ENCODE measurements at places on chromosomes 1 and 21.

GRCh38 chr1:228860911-228861831 lies 125.9 kb downstream of the RHOU start:
- DNase-seq, result no peak

DNA sequence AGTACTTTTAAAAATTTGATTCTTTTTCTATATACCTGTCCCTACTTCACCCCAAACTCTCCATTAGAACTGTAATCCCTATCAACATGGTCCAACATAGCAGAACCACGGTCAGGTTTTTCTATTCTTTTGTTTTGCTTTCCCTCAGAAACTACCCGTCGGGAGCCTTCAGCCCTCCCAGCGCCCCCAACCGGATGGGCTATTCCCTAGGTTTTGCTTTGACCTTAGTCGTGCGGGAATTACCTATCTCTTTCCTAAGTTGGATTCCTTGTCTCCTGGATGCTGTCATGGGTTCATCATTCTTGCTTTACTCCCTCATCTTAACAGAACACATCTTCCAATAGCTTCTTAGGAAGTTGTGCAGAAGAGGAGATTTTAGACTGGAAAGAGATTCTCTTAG lies 97.5 kb upstream of the LBR start:
- DNase-seq, result no peak

DNA sequence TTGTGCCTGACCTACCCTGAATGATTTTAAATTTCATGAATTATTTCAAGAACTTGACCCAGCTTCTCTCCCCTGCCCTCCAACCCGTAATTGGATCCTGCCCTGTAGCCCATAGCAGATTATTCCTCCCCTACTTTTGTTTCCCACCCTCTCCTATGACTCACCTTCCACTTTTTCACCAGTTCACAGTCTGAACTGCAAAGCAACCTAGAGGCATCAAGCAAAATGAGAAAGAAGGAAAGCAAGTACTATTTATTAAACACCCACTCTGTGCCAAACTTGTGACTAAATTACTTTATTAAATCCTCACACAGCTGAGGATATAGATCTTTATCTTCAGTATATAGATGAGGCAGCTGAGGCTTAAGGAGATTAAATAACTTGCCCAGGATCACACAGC lies 20.7 kb upstream of the IKBKE start:
- no peak for DNase-seq

DNA sequence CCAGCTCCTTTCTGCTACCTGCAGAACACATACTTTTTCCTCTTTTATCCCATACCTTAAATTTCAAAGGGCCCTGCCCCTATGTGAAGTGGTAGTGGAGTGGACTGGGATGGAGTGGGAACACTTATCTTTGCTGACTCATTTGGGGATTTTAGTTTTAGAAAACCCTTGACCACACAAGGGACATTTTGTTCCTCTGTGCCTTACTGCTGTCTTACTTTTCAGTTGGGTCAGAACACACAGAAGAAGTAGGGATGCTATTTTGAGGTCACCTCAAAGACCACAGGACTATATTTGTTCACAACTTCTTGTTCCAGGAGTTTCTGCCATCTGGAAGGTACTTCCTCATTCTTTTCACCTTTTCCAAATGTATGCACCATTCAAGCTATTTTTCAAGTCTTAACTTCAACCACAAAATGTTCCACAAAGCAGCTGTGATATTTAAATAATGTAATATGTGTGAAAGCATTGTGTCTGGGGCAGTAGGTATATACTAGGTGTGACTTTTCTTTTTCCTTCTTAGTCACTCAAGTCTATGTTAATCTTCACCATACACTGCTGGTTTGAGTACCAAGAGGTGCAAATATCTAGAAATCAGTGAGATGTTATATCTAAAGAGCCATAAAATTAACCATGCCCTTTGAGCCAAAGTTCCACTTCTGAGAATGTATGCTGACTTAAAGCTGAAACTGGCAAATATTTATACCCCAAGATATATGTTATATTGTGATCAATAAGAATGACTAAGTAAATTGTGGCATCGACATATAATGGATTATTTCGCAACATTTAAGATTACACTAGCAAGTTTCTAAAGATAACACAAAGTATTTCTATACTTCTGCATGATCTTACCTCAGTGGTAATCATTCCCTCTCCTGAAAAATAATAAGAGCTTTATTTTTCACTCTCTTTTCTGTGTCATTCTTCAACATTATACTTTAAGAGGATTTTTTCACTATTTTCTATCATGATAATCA lies 308.5 kb downstream of the MRPL39 start:
- DNase-seq, result no peak

DNA sequence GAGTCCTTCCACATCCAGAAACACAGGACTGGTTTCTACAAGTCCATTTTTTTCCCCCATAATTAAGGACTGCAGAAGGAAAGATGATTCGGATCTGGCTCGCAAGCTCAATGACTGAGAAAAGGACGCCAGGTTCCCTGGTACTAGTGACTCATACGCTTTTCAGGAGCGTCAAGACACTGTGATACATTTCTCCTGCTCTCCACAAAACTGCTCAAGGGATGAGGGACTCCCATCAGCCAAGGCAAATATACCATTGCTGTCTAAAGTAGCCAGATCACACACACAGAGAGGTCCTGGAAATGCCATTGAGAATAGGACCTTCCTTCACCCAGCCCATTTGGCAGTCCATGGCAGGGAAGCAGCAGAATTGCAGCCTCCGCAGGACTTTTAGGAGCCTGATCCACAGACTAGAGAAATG lies 253.6 kb upstream of the IRF2BP2 start:
- no peak for DNase-seq

DNA sequence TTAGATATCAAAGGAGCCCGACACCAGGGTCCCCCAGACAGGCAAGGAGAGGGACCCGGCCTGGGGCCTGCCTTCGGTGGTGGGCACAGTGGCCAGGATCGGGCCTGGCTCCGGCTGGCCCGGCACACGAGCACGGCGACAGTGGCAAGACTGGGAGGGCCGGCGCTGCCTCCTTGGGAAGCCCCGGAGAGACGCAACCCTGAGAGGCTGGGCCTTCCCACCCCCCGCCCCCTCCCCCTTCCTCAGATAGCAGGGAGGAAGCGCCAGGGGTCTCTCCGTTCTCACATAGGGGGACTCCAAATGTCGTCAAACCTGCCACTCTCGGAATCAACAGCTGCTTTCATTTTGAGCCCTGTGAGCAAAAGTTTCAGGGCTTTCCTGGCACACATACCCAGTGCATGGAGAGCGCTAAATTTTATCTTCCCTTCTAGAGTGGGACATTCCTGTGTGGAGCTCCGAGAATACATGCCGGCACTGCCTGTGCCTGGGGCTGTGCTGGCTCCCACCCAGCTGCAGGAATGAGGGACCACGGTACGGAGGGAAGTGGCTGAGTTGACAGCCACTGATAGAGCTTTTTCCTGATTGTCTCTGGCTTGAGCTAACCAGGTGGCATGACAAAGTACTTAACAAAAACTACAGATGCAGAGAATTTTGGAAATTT lies 62.4 kb downstream of the CD247 start:
- no peak for DNase-seq

GRCh38 chr21:41431788-41432548 lies 5.9 kb downstream of the MX1 start:
- DNase-seq, result no peak

GRCh38 chr21:35319684-35320283 lies 270.7 kb upstream of the RUNX1 start:
- no peak for DNase-seq

- DNase-seq, result no peak
Measured at GRCh38 chr1:5910276-5910620, 82.0 kb downstream of the NPHP4 start.

GRCh38 chr1:198118134-198118533 lies 38.7 kb upstream of the NEK7 start:
- no peak for DNase-seq

- DNase-seq, result no peak
Measured at GRCh38 chr1:225817611-225818061, 7.7 kb downstream of the EPHX1 start.

DNA sequence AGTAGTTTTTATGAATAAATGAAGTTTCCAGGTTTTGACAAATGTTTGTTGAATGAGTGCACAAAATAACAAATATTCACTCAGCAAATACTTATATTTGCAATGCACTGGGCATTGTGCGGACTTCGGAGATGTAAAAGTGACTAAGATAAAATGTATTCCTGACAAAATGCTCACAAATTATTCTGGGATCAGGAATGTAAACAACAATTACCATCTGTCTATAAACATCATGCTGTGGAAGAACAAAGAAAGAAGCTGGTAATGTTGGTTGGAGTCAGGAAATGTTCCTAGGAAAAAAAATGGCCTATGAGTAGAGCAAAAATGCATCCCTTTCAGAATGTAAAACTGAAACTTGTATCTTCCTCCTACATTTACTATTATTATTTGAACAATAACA lies 68.5 kb downstream of the CRB1 start:
- no peak for DNase-seq

DNA sequence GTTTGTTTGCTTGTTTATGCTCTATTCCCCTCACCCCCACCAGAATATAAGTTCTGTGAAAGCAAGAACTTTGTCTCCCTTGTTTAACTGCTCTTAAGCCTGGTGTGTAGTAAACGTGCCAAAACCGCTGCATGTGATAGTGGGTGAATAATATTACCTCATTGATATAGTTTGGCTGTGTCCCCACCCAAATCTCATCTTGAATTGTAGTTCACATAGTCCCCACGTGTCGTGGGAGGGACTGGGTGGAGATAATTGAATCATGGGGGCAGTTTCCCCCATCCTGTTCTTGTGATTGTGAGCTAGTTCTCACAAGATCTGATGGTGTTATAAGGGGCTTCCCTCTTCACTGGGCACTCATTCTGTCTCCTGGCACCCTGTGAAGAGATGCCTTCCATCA lies 7.6 kb downstream of the LRRC8B start:
- no peak for DNase-seq

DNA sequence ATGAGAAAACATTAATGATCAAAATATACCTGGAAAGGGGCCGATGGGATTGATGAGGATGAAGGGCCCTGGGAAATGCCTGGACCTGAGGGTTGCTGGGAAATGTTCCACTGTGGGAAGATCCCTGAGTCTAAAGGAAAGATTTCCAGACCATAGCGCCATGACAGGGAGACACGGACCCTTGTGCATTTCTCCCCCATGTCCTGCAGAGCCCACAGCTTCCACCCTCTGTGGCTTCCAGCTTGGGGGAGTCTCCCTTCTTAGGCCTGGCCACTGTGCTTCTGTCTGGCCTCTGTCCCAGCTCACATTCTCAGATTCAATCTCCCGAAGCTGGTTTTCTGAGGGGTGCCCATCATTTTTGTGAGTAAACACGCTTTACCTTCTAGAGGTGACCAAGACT lies 1.0 kb upstream of the PRAMEF12 start:
- no peak for DNase-seq

- no peak for DNase-seq
Measured at GRCh38 chr21:41092312-41092711, 75.6 kb upstream of the BACE2 start.

GRCh38 chr1:80427881-80428280 lies 1372.9 kb upstream of the ADGRL2 start:
- DNase-seq, result no peak

DNA sequence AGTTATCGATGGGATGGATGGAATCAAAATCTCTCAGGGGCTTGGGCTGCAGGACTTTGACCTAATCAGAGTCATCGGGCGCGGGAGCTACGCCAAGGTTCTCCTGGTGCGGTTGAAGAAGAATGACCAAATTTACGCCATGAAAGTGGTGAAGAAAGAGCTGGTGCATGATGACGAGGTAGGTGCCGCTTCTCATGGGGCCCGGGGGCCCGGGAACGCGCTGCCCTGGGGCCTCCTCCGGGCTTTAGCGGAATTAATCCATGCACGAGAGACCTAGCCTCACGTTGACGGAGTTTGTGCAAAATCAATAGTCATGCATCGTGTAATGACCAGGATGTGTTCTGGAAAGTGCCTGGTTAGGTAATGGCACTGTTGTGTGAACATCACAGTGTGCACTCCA lies 43.8 kb downstream of the FAAP20 start:
- no peak for DNase-seq

DNA sequence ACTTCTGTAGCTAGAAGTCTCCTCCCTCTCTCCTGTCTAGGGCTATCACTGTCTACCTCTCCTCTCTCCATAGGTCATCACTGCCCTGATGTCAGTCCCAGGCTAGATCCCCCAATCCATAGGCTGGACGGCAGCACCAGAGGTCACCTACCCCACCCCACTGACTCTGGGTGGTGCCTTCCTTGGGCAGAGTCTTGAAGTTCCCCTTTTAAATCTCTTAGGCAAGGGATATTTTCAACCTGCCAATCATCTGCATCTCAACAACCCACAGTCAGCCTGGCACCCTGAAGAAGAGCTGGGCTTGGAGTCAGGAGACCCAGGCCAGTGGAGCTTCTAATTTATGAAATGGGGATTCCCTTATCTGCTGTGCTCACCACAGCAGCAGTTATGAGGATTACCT lies 13.2 kb downstream of the MYBPH start:
- no peak for DNase-seq

DNA sequence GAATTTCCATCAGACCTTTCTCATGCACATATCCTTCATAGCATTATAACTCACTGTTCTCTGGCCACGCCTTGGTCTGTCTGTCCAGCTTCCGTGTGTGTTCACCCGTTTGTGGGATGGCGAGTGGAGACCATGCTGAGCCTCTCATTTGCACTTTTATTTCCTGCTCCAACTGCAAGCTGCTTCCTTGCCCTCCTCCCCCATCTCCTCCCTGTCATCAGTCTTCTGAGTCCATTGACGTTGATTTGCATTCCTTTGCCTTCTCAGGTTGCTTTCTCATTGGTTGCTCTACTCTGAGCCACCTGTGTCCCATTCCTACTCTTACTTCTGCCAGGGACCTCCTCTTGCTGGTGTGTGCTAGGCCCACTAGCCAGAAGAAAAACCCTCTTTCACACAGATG lies 146.4 kb downstream of the NOS1AP start:
- no peak for DNase-seq

- no peak for DNase-seq
Measured at GRCh38 chr1:162305969-162306368, 70.7 kb downstream of the SPATA46 start.

- DNase-seq, result no peak
Measured at GRCh38 chr21:24935991-24936390, 671.3 kb downstream of the MRPL39 start.
